ENCODE measurements at places on chromosomes 6 and 20.

DNA sequence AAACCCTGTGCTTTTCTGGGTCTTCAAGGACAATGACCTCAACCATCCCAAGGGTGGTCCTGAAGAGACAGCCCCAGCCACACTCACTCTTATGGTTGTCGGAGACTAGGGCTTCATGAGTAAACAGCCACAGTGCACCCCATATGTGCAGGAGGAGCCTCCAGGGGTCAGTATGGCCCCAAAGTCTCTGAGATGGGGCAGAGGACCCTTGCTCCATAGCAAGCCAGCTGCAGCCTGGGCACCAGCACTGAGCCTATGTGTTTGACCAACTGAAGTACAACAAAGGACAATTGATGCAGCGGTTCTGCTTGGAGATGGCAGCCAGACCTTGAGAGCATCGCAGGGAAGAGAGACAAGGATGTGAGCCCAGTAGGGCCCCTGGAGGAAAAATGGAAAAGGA is 112.2 kb downstream of the LRFN2 start:
- DNase-seq = no peak

- no peak for DNase-seq
Observed at GRCh38 chr6:6696867-6697531, 108.5 kb downstream of the LY86 start.

DNA sequence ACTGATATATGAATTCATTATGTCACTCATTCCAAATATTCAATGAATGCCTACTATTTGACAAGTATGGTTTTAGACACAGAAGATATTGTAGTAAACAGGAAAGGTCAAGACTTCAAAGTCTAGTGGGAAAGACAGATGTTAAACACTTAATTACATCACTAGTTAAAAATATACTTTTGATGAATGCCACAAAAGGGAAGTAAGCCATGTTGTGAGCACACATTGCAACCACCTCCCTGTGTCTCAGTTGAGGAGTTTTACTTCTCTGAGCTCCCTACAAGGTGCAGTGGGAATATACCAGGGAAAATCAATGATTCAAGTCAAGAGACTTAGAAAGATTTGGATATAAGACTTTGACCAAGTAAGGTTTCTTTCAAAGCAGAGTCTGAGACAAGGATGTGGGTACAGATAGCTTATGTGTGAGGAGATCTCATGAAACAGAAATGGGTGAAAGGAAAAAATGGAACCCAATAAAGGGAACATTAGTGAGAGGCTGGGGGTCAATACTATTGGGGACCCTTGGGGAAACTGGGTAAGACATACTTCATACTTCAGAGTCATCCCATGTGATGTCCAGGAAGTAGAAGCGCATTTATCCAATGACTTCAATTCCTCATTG is 503.7 kb downstream of the KIF16B start:
- no peak for DNase-seq

GRCh38 chr6:168546151-168546550 is 105.2 kb downstream of the SMOC2 start:
- no peak for DNase-seq

DNA sequence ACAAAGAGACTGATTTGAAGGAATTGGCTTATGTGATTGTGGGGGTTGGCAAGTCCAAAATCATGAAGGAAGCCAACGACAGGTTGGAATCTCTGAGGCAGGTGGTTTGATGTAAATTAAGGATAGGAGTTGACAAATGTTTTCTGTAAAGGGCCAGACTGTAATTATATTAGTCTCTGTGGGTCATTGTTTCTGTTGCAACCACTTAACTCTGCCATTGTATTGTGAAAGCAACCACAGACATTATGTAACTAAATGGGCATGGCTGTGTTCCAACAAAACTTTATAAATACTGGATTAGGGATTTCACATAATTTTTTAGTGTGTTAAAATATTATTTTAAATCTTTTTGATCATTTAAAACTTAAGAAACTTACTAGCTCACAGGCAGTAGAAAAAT is 199.2 kb upstream of the MYLIP start:
- DNase-seq = no peak

DNA sequence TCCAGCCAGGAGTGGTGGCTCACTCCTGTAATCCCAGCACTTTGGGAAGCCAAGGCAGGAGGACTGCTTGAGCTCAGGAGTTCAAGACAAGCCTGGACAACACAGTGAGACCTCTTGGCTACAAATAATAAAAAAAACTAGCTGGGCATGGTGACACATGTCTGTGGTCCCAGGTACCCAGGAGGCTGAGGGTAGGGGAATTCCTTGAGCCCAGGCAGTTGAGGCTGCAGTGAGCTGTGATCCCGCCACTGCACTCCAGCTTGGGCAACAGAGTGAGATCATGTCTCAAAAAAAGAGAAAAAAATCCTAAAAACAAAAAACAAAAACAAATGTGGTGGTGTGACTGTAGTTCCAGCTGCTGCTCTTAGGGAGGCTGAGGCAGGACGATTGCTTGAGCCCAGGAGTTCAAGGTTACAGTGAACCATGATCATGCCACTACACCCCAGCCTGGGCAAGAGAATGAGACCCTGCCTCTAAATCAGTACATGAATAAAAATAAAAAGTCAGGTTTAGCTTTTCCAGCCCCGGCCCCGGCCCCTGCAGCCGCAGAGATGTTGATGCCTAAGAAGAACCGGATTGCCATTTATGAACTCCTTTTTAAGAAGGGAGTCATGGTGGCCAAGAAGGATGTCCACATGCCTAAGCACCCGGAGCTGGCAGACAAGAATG is 13.5 kb upstream of the SNRPC start:
- DNase-seq = no peak

DNA sequence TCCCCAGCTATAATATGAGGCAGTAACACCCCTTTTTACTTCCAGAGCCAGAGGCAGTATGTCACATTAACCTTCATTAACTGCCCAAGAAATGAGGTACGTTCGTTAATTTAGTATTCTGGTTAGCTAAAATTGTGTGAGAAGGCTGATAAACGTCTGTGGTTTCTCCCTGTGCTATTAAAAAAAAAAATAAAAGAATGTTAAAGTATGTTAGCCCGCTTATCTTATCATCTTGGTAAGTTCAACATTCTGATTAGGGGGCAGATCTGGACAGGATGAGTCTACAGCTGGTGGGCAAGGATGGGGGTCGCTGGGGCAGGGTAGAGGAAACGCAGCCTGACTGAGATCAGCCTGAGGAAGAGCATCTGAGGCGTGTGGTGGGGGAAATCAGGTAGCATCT is 154.0 kb downstream of the PRL start:
- DNase-seq = no peak

DNA sequence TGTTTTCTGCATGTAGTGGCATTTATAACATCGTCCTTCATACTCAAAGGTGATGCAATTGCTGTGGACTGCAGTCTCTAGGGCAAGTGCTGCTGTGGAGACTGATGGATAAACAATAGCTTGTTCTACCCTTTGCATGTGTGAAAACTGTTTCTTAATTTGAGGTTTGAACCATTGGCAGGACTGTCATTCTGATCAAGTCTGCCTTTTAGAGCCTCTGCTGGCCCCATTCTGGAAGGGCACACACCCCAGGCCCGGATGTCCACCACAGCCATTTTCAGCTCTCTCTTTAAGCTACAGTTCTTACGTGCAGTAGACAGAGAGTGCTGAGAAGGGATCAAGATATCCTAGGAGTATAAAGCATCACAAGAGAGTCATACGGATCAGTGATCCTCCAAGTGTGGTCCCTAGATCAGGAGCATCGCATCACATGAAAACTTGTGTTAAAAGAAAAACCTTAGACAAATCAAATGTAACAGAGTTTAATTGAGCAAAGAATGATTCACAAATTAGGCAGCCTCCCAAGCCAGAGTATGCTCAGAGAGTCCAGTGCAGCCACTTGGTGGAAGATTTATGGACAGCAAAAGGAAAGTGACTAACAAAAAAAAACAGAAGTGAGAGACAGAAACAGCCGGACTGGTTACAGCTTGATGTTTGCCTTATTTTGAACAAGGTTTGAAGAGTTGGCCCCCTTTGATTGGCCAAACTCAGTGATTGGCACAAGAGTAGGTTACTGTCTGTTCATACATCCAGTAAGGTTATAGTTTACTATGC is 52.0 kb downstream of the FRK start:
- no peak for DNase-seq

DNA sequence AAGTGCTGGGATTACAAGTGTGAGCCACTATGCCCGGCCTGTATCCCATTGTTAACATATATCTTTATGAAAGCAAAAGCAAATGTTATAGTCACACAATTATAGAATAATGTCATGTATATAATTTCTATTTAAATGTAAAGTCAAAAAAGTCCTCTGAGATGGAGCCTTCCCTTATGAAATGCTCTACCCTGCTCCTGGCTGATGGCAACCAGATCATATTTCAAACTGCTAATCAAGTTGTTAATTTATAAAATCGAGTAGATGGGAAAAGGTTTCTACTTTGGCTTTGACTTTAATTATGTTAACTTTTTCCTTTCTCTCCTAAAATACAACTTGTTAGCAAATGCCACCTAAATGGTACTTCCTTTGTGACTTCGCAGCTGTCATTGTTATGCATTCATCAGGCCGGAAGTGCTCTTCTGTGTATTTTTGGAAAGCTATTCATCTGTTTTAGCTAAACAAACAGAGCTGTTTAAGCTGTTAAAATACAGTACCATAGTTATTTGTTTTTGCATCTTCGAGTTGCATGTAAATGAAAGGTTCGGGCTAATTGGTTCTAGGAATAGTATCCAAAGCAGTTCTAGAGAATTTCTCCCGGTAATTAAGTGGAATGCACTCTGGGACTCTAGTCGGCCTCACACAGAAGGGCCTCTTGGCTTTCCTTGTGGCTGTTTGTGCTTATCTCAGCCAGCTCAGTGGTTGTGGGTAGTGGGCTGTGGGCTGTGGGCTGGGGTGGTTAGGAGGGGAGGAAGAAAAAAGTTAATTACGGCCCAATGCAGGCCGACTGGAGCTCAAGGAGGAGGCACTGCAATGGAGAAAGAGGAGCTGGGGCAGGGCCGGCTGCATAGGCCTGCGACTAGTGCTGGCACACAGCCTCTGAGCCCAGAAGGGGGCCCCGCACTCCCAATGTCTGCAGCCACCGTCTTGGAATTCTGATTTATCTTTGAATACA is 34.8 kb downstream of the SLC35D3 start:
- no peak for DNase-seq

DNA sequence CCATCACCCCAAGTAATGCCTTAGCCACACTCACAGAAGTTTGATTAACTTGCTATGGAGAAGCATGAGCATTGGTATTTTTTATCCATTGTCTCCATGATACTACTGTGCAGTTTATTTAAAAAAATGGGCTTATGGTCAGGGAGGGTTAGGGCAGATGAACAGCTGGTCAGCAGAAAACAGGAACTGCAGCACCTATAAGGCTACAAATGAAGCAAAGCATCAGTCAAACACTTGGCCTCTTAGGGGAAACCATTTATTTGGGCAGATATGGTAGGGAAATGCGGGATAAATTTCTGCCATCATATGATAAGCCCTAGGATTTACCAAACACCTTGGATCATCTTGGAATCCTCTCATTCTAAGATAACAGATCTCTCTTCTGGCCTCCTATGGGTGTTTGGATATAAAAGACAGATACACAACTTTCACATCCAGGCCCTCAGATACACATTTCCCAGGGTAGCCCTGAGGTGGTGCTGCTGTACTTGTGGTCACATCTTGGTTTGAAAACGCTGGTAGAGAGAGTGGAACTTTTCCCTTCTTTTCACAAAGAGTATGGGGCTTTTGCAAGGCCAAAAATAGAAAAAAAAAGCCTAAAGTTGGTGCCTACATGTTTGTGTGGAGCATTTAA is 42.8 kb upstream of the AHI1 start:
- DNase-seq = no peak

DNA sequence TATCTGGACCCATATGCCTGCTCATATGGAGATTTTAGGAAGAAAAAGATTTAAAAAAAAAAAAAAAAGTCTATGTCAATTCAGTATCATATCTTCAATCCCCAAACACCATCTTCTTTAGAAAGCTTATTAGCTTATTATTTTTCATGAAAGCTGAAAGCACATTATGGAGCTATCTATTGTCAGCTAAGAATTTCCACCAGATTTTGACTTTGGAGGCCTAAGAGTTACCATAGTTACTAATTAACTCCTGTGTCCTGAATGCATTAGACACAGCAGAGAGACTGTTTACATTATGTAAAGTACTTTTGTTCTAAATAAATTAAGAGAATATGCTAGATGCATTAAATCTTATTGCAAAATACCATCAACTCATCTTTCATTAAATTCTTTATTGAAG is 255.5 kb upstream of the NRSN1 start:
- no peak for DNase-seq

- DNase-seq = no peak
Observed at GRCh38 chr6:110173506-110174132, 5.9 kb downstream of the WASF1 start.

DNA sequence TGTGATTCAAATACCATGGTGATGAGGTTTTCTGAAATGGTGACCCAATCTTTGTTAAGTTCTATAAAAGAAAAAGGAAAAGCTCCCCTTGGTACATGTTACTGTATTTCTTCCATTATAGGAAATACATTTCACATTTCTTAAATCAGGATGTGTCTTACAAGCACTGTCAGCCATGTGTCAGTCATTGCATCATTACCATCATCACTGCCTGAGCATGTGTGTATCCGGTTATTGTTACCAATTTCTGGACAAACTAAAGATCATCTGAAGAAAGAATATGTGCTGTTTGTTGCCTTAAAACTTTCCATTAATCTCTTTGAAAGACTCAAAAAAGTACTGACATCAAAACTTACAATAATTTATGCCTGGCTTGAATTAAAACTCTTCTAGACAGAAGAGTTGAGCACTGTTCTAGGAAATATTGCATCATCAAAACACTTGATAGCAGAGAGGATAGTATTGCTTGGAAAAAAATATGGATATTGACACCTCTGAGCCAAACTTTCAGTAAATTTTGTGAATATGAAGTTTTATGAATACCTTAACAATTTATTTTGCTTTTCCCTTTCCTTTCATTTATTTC is 7.1 kb upstream of the TSPYL1 start:
- DNase-seq = no peak

DNA sequence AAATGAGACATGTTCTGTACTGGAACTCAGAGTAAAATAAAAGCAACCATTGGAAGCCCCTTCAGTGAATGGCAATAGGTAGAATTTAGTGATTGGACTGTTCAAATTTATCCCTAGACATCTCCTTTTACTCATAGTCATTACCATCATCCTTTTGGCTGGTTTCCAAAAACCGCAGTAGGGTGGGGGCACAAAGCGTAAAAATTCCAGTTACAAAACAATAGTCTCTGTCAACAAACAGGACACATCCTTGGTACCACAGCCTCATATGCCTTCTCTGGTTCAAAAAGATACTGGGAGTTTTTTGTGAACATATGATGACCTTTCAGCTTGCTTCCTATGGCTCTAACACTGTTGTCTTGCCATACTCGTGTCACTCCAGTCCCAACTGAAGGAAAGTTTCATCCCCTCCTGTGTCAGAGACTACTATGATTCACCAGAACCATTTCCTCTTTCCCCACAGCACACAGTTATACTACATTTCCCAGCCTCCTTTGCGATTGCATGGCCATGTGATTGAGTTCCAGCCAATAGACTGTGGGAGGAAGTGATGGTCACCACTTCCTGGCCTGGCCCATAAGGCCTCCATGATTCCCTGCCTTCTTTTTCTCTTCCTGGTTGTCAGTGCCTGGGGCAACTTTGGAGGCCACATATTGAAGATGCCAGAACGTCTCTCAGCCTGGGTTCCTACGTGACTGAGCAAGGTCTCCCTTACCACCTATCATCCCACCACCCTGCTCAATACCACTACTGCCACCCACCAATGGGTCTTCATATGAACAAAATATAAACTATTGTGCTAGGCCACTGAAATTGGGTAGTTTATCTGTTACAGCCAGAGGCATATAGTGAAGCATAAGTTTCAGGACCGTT is 162.4 kb downstream of the ID4 start:
- no peak for DNase-seq

GRCh38 chr6:86192123-86192522 is 549.4 kb upstream of the SYNCRIP start:
- no peak for DNase-seq

GRCh38 chr6:24147511-24148153 is 21.6 kb downstream of the NRSN1 start:
- DNase-seq = no peak
